Stimulated activated CD8-positive, alpha-beta memory T cell treated with anti-CD3 and anti-CD28 coated beads, Interleukin-7, amount 100 ng/mL, for 1 hour (primary cell): ENCODE measurements at places on chromosomes 16 and 17.

DNA sequence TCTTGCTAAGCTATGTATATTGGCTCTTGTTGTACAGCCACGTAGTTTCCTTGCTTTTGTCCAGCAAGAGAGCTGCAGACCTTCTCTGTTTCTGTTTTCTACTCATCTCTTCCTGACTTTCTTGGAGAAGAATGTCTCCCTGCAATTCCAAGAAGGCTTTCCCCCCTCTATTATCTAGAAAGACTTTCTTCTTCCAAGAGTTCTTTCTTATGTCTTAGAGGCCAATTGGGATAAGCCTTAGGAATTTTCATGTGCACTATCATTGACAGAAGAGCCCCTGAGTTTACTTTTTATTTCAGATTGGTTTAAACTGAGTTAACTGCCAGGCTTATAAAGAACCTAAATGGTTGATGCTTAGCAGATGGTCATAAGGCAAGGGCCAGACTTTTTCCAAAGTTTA, 9.0 kb downstream of the CAPNS2 start:
- no peak for DNase-seq

- no peak for DNase-seq
Observed at GRCh38 chr17:17525311-17525710, 29.1 kb upstream of the RASD1 start.

- no peak for DNase-seq
Observed at GRCh38 chr17:38436386-38436785, 8.1 kb downstream of the ARHGAP23 start.

DNA sequence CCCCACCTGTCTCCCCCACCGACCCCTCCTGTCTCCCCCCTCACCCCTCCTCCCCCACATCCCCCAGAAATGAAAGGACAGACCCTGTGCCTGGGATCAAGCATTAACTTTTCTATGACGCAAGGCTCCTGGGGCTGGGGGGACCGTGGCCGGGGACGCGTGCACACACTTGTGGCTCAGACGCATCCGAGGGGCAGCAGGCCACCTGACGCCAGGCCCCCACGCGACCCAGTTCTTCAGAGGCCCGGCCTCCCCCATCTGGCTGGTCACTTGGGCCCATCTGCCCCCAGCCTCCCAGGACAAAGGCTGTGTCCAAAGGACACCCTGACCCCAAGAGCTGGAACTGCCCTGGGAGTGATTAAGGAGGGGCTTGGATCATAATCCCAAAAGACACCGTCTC, 14.0 kb upstream of the PVALEF start:
- no peak for DNase-seq

- peak; percentile 81 for DNase-seq
Observed at GRCh38 chr17:82098169-82098938, at the start of gene FASN. Gene FASN (minus strand): TSS chr17:82098236. CDS start chr17:82096445, 1,791 bp downstream.

DNA sequence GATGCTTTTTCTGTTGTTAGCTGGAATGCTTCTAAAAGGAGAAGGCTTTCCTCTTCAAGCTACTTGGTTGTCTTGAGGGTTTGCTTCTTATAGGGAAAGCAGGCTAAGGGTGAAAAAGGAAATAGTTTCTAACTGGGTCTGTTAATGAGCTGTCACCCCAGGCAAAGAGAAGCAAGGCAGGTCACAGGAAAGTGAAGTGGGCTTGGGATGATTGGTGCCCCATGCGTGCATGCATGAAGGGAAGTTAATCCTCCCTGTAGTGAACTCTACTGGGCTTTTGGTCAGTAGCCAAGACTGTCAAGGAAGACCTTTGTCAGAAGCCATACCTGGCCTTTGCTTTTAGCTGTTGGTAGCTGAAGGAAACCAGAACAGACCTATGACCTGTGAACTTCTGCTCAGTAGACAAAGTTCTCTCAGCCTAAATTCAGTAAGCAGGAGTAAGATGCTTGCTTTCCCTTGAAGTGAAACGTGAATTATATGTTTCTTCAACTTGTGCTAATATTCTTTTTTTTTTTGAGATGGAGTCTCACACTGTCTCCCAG, 16.5 kb downstream of the TENT4B start:
- DNase-seq: no peak

- no peak for DNase-seq
Observed at GRCh38 chr16:4261557-4262172, 11.2 kb downstream of the TFAP4 start.

DNA sequence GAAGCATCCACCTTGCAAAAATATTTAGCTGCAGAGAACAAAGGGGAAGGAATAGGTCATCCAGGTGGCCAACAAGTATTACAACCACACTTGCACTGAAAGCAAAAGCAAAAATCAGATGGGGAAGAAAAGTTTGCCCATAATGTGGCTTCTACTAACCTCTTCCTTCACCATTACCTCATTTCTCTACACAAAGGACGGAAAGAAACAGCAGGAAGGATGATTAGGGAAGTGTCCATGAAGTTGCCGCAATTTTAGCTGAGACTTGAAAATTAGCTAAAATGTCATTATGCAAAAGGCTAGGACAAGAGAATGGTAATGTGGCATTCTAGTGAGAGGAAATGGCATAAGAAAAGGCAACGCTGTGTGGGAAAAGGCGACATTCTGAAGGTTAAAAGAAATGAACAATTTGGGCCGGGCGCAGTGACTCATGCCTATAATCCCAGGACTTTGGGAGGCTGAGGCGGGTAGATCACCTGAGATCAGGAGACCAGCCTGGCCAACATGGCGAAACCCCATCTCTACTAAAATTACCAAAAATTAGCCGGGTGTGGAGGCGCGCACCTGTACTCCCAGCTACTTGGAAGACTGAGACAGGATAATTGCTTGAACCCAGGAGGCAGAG, 13.7 kb downstream of the KANSL1 start:
- no peak for DNase-seq

DNA sequence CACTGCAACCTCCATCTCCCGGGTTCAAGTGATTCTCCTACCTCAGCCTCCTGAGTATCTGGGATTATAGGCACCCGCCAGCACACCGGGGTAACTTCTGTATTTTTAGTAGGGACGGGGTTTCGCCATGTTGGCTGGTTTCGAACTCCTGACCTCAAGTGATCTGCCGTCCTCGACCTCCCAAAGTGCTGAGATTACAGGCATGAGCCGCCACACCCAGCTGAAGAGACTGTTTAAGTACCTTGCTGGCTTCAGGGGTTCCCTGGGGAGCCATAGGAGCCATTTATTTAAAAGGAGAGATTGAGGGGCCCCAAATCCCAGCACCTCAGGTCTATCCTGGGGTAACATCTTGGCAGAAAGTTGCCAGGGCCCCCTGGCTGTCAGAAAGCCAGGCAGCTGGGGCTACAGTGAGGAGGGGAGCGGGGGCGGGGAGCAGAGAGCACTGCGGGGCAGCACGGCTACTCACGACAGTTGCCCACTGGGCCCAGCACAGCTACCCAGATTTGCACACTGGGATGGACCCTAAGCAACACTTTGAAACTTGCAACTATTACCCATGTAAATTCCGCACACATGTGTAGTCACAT, 1.6 kb downstream of the SNAI3 start:
- no peak for DNase-seq

GRCh38 chr16:1272453-1273198, 16.8 kb downstream of the TPSD1 start:
- DNase-seq: no peak
